ENCODE measurements at places on chromosomes 1 and 21. TPM values are rescaled to one million over a fixed set of nuclear protein-coding genes. Genes with fewer than 3 reads are reported as not detected.

- no peak for DNase-seq
Measured at GRCh38 chr1:243267471-243267880, 11.6 kb downstream of the SDCCAG8 start.

DNA sequence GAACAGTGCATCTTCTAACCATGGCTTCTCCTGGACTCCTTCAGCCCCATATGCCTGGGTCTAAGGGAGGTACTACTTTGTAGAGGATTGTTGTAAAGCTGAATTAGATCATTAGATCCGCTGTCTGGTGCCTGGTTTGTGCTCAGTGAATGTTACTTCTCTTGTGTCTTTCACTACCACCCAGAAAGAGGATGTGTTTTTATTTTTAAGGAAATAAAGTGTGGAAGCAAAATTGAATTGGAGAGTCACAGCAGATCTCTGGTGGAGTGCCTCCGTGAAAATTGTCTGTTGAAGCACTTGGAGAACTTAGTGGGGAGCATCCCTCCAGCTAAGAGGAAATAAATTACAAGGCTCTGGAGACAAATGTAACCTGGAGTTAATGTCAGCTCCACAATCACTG is 101.8 kb upstream of the ARTN start:
- DNase-seq = no peak

DNA sequence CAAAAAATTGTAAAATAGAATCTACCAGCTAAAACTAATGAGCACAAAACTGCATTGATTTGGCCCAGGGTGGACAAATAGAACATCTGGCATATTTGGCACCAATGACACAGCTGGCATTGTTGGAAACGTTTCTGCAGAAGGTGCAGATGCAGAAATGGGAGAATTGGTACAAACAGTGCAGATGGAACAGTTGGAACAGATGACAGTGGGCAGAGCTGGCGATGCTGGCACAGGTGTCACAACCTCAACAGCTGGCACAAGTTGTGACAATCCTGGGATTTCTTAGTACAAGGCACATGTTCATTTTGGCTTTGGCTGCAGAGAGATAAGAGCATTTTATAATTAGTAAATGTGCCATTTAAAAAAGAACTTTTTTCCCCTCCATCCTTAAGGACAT is 91.1 kb upstream of the ZBTB18 start:
- DNase-seq = no peak

Gene ITLN2
- total RNA-seq = not detected

DNA sequence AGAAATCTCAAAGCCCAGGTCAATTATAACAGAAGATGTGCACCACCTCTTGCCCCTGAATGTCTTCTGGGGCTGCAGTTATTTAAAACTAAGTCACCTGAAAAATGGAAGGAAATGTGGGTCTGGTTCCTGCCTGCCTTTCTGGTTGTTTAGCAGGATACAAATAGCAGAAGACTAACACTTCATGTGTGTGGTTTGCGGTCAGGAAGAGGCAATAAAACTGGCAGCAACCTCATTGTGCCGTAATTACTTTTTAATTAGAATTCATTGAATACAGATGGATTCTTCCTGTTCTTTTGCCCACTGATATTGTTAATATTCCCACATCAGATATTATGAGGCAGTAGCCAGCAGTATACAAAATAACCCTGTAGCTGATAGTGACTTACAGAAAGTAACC is 345.7 kb downstream of the ZNF326 start:
- DNase-seq = no peak

Gene NEGR1
- not detected for total RNA-seq

Gene SERPINC1
- not detected for total RNA-seq

- DNase-seq = no peak
Measured at GRCh38 chr1:47751996-47752451, 245.2 kb downstream of the TRABD2B start.

- DNase-seq = no peak
Measured at GRCh38 chr21:45935628-45936027, 45.9 kb upstream of the COL6A1 start.

Gene RABGGTB
- total RNA-seq = 212 TPM

GRCh38 chr1:77234943-77235342 is 15.7 kb upstream of the PIGK start:
- DNase-seq = no peak

Gene TENT5C
- 4.1 TPM for total RNA-seq

GRCh38 chr1:201420608-201421002 is 925 bp downstream of the TNNI1 start:
- DNase-seq = no peak

Gene NFIA
- total RNA-seq = 6.1 TPM

- DNase-seq = no peak
Measured at GRCh38 chr1:202642619-202643291, 67.5 kb downstream of the SYT2 start.

DNA sequence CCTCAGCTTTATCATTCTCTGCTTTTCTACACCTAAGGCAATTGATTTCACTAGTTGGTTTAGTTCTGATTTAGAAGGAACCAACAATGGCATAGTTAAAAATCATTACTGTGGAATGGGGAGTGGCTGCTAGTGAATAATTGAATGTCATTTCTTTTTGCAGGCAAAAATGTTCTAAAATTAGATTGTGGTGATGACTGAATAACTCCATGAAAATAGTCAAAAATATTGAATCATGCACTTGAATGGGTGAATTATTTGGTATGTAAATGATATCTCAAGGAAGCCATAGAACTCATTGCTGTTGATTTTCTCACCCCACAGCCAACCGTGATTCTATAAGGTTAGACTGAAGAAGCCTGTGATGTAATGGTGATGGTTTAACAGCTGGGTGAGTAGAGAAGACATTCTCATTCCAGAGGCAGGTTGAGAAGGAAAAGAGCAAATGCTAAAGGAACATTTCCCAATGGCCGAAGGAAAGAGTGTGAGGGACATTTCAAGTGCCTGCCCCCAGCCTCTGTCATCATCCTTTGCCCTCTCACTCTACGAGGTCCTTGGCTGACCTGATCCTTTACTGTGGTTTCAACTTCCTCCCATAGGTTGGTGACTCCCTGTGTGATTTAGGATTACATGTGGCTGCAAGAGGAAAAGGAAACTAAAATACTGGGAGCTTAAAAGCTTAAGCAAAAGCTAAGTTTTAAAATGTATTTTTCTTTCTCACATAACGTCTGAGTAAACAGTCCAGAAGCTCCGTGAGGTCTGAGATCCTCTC is 12.5 kb downstream of the OVAAL start:
- DNase-seq = no peak

DNA sequence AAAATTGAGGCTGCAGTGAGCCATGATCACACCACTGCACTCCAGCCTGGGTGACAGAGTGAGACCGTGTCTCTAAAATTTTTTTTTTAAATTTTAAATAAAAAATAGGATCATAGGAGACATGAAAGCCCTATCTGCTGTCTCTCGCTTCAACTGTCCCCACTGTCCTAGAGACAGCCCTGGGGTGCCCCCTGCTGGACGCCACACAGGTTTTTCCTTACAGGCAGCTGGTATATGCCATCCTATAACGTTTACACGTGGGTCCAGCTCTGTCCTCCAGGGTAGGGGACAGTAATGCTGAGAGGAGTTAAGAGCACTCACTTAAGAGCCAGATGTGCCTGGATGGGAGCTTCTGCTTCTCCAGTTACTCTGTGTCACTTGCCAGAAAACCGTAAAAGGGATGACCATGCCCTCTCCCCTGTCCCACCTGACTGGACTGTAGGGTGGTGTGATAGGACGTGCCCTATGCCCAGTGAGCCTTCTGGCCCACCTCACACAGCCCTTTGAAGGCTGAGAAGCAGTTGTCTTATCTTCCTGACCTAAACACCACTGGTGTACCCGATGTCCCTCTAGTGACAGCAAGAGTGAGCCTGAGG is 8.5 kb downstream of the FBXO2 start:
- peak; percentile 68 for DNase-seq

Gene BLZF1
- 17.4 TPM for total RNA-seq

- DNase-seq = no peak
Measured at GRCh38 chr1:37575692-37576091, 19.0 kb downstream of the DNALI1 start.

DNA sequence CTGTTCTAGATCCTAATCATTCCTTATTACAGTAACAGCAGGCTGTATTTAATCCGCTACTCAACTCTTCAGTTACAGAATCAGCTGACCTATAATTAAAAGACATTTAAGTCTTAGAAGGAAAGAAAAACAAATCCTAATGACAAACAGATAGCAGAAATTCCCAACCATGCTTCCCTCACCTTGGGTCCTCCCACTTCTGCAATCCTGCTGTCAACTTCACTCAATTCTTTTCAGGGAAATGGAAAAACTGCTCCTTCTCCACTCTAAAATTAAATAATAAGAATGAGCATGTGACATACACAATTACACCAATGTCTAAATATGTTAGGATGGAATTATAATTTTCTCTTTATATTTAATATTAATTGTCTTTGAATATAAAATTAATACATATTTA is 182.6 kb upstream of the LYPLAL1 start:
- no peak for DNase-seq

GRCh38 chr21:21968810-21969209 is 970.6 kb downstream of the NCAM2 start:
- no peak for DNase-seq

Gene AMPD1
- not detected for total RNA-seq

- no peak for DNase-seq
Measured at GRCh38 chr21:36163750-36164741, 7.4 kb downstream of the DOP1B start.

Gene TBX19
- 1.4 TPM for total RNA-seq

GRCh38 chr1:156492591-156493080 is 7.9 kb downstream of the MEF2D start:
- no peak for DNase-seq

Gene EFNA1
- total RNA-seq = 0.16 TPM

- no peak for DNase-seq
Measured at GRCh38 chr1:175984813-175985212, 222.3 kb downstream of the COP1 start.

Gene UBE2U
- not detected for total RNA-seq

GRCh38 chr1:231178970-231179369 is 17.1 kb downstream of the TRIM67 start:
- no peak for DNase-seq

- DNase-seq = no peak
Measured at GRCh38 chr21:41229509-41230248, 61.7 kb downstream of the BACE2 start.

DNA sequence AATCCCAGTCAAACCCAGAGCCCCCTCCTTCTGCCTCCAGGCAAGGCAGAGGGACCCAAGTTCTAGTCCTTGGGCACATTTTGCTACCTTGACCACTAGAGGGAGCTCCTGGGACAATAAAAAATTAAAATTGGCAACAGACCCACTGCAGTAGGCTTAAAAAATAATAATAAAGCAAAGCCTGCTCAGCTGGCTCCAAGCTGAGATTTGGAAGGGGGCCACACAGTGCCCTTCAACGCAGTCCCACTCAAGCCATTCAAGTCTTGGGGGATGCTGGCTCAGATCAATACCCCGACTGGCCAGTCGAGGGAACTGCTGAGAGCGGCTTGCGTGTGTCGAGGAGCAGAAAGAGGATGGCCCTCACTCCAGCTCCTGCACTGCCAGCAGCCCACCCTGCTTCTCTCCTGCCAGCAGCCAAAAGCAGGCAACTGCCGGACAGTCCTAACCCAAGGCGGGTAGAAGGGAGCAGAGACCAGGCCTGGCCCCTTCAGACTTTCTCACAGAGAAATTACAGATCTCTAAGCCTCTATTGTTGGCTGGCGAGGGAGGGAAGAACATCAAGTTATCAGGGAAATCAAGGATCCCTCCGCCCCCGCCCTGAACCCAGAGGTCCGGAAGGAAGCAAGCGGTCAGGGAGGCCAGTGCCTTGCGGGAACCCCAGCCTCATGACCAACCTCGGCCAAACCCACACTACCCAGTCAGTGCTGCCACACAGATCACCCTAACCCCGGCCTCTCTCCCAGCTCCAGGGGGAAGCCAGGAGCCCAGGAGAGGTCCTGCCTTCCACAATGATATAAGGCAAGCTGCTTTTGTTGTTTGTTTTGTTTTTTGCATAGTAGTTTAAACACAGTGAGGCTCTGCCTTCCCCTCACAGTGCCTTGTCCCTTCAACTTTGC is 4.9 kb upstream of the ALDH4A1 start:
- DNase-seq = peak; percentile 38

GRCh38 chr1:37761416-37762095 is 3.4 kb downstream of the EPHA10 start:
- no peak for DNase-seq

- DNase-seq = no peak
Measured at GRCh38 chr1:87174724-87175245, 153.9 kb upstream of the LMO4 start.

Gene KRTAP11-1
- total RNA-seq = not detected

DNA sequence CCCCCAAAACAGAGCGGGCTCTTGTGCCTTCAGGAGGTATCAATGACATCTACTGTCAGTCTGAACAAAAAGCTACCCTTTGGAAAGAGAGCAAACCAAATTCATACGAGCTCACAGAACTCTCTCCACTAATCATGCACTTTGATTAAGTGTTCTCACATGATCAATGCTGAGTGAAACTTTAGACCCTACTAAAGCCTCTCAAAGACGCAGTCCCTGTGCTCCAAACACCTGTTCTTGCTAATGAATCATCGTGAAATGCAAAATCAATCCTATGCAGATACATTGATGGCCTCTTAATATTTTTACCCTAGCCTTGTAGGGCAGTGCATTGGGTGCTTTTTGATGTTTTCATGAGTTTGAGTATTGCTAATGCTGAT is 113.4 kb downstream of the ZBTB18 start:
- no peak for DNase-seq

- no peak for DNase-seq
Measured at GRCh38 chr1:11377001-11377583, 101.9 kb upstream of the DISP3 start.

GRCh38 chr1:183061194-183061593 is 38.0 kb downstream of the LAMC1 start:
- no peak for DNase-seq

GRCh38 chr1:65866439-65866838 is 73.7 kb downstream of the PDE4B start:
- DNase-seq = no peak

DNA sequence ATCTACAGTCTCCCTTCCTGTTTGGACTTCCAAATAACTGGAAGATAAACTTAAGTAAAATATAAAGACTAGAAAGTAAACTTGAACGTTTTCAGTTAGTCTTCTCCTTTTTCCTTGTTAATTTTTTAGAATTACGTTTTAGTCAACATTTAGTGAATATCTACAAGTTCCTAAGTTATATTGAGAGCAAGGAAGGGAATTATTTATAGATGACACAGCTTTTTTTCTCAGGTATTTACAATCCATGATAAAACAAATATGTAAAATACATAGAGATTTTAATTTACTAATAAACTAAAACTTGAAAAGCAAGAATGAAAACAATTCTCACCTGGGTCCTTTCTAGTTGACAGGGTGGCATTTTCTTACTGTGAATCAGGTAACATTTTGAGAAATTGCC is 89.5 kb downstream of the CLEC20A start:
- DNase-seq = no peak

DNA sequence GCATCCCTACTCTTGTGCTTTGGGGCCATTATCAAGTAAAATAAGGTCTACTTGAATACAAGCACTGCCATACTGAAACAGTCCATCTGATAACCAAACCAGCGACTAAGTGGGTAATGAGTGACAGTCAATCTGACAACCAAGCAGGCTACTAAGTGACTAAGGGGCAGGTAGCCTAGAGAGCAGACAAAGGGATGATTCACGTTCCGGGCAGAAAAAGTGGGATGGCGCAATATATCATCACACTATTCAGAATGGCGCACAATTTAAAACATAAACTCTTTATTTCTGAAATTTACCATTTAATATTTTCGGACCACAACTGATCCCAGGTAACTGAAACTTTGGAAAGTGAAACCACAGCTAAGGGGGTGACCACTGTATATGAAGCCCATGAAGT is 17.7 kb downstream of the NGF start:
- no peak for DNase-seq

All from CD8-positive, alpha-beta memory T cell (primary cell).